Activated CD4-positive, CD25-positive, alpha-beta regulatory T cell treated with anti-CD3 and anti-CD28 coated beads, Interleukin-2, amount 50 U/mL, for 24 hours (primary cell): ENCODE measurements at places on chromosomes 11 and 22.

- peak; percentile 7 for ATAC-seq
Observed at GRCh38 chr11:119729581-119729927, 554 bp upstream of the NECTIN1 start.

DNA sequence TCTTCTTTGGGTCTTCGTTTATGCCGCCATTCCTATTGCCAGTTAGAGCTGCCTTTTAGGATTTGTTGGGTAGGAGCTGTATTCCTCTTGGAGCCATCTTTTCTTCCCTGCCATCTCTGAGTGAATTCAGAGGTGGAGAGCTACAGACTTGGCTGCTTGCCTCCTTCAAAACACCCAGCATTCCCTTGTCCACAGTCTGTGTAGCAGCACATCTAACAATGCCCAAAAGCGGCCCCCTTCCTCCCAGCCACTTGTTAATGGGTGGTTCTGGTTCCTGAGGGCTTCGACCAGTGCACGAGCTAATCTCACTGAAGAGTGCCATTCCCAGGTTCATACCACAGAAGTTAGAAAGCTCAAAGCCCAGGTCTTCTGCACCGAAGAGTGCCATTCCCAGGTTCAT is 37.7 kb downstream of the MARK2 start:
- no peak for ATAC-seq

GRCh38 chr22:20027966-20028854 is 7.3 kb downstream of the TANGO2 start:
- no peak for ATAC-seq

DNA sequence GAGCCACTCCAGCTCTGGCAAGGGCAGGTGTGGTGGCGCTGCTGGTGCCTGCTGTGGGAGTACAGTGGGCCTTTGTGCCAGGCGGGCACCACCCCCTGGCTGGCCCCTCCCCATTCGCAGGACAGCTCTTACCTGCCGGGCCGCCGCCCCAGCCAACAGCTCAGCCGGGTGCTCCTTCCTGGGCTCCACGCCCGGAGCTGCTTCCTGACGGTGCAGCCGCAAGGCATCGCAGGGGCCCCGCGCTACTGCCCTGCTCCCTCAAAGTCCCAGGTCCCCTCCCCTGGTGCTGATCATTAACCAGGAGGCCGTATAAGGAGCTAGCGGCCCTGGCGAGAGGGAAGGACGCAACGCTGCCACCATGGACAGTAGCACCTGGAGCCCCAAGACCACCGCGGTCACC is at the start of gene SLC5A1:
SLC5A1 (plus strand) TSS at position 338 of the 400 bp plus-strand sequence; CDS start at position 359, 21 bp downstream.
- ATAC-seq: no peak

DNA sequence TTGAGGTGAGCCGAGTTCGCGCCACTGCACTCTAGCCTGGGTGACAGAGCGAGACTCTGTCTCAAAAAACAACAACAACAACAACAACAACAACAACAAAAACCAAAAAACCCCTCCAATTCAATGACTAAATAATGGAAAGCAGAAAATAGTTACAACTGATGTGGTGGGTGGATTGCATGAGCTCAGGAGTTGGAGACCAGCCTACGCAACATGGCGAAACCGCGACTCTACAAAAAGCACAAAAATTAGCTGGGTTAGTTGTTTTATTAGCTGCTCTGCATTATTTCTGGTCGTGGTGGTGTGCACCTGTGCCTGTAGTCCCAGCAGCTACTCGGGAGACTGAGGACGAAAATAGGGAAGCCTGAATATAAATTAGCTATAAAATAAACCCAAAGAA is 2.6 kb upstream of the PATL1 start:
- no peak for ATAC-seq

GRCh38 chr11:73576185-73576614 is 21.7 kb downstream of the FAM168A start:
- ATAC-seq: no peak

GRCh38 chr11:76284161-76284560 is 77.9 kb upstream of the WNT11 start:
- no peak for ATAC-seq

- no peak for ATAC-seq
Observed at GRCh38 chr11:8315954-8316353, 52.3 kb upstream of the LMO1 start.

GRCh38 chr11:1694064-1694845 is 2.7 kb upstream of the KRTAP5-6 start:
- ATAC-seq: peak; percentile 78

- ATAC-seq: no peak
Observed at GRCh38 chr11:2673871-2674471, 25.8 kb downstream of the KCNQ1OT1 start.

GRCh38 chr11:6855971-6856541 is 6.8 kb upstream of the OR10A2 start:
- no peak for ATAC-seq

DNA sequence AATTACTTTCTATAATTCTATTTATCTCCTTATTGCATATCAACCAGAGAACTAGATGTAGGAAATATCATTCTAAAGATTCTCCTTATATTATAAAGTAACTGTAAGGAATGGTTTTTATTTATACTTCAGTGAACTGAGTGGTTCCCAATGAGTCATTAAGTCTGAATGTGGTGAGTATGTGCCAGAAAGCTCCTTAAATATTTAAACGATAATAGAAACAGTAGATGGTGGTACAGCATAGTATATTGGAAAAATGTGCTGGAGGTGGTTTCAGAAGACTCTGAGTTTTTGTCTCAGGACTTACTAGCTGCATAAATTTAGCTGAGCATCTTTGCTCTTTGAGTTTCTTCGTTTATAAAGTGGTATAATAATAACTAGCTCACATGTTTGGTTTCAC is 653.5 kb downstream of the FAM181B start:
- ATAC-seq: no peak

GRCh38 chr11:108468478-108468864 is 1.1 kb upstream of the C11orf65 start:
- no peak for ATAC-seq

- no peak for ATAC-seq
Observed at GRCh38 chr11:113895367-113896155, 9.0 kb upstream of the HTR3B start.

GRCh38 chr11:104142698-104143097 is 21.2 kb downstream of the PDGFD start:
- no peak for ATAC-seq

GRCh38 chr11:100855466-100856067 is 168.5 kb downstream of the ARHGAP42 start:
- ATAC-seq: no peak

- ATAC-seq: no peak
Observed at GRCh38 chr11:65323813-65324212, 9.1 kb downstream of the CDC42EP2 start.

GRCh38 chr11:113896156-113896879 is 8.3 kb upstream of the HTR3B start:
- ATAC-seq: no peak

DNA sequence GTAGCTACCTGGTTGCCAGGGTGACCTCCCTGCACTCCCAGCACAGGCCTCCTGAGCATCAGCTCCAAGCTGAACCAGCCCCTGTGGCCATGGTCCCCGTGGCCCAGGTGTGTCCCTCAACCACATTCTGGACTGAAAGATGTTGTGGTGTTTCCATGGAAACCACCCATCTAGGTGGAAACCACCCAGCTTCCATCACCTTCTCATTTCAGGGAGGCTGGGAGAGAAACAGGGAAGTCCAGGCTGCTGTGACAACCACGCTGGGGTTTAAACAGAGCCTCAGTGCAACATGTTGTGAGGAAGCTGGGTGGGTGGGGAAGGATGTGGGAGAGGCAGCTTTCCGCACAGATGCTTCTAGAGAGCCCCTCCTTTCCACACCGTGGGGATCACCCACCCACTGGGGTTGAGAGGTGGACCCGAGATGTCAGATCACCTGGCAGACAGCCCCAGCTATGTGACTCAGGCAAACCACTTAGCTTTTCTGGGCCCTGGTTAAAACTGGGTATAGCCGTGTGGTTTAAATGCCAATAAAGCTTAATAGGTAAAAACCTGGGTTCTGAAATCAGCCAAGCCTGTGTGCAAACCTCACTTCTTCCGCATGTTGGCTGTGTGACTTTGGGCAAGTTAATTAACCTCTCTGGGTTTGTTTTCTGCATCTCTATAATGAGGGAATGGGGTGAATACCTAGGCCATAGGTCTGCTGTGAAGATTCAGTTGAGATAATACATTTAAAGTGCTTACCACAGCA is 46.4 kb downstream of the CD82 start:
- ATAC-seq: peak; percentile 66

DNA sequence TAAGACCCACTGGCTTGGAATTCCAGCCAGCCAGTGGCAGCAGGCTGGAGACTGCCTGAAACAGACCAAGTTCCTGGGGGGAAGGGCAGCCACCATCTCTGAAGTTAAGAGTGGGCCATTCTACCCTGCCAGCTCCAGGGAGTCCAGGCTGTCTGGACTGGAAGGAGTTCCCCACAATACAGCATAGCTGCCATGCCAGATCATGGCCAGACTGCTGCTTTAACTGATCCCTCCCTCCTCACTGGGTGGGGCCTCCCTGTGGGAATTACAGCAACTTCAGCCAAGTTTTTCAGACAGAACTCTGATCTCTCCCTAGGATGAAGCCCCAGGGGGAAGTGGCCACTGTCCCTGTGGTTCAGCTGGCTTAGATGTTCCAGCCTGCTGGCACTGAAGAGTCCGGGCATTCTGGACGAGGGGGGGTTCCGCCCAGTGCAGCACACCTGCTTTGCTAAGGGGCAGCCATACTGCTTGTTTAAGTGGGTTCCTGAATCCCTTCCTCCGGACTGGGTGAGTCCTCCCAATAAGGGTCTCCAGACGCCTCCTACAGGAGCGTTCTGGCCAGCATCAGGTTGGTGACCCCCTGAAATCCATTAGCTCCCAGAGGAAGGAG is 455.4 kb downstream of the DLG2 start:
- ATAC-seq: no peak

GRCh38 chr22:35914665-35915476 is 113.8 kb downstream of the RBFOX2 start:
- no peak for ATAC-seq

- ATAC-seq: no peak
Observed at GRCh38 chr22:46966495-46966845, 204.0 kb downstream of the TBC1D22A start.

- no peak for ATAC-seq
Observed at GRCh38 chr11:34790620-34791019, 125.6 kb downstream of the APIP start.

GRCh38 chr11:125797641-125798040 is 9.7 kb downstream of the PATE3 start:
- ATAC-seq: no peak

DNA sequence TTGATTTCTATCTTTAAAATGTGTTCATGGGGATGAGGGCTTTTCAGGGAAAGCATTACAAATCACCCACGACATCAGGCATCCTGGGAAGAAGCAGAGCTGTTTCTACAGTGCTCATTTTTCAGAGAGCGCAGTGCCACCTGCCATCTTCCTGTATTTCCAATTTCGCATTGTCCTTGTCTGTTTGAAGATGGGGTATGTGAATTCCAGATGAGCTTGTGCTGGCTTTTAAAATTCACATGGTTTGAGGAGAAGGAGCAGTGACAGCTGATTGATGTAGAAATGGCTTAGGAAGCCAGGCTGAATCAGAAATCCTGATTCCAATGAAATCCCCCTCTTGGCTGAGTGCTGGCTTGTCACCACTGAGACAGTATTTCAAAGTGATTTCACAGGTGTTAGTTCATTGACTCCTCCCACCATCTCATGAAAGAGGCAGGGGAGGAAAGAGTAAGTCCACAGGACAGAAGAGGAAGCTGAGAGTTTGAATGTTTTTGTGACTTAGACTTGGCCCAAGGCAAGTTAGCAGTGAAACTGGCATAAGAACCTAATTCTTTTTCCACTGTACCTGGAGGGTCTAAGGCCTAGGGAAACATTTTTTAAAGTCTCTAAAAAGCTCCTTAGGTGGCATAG is 344.6 kb upstream of the C11orf87 start:
- no peak for ATAC-seq

DNA sequence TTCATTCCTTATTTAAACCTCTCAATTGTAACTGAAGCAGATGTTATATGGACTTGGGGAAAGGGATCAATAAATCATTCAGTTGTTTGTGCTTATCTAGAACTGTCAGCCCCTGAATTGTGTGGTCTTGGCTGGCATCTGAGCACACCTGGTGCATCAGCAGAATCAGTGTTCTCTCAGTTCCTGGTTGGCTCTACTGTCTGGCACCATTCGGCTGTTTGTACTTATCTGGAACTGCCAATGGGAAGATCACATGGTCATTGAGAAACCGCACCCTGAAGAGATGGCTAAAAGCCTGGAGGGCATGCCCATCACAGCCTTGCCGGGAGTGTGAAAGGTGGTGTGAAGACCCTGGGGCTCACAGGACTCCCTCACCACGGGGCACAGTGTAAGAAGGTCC is 37.1 kb upstream of the EHF start:
- ATAC-seq: no peak

DNA sequence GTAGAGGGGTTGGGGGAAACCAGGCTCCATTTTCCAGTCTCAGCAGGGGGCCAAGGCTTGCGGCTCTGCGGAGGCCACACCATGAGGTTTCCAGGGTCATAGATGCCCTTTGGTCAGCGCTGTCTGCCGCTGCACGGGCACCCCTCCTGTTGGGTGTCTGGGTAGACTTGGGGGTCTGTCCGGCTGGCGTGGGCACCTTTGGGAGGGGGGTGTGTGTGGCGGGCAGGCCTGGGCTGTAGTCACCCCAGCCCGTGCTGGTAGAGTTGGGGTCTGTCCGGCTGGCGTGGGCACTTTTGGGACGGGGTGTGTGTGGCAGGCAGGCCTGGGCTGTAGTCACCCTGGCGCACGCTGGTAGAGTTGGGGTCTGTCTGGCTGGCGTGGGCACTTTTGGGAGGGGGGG is 18.6 kb downstream of the LSP1 start:
- no peak for ATAC-seq

DNA sequence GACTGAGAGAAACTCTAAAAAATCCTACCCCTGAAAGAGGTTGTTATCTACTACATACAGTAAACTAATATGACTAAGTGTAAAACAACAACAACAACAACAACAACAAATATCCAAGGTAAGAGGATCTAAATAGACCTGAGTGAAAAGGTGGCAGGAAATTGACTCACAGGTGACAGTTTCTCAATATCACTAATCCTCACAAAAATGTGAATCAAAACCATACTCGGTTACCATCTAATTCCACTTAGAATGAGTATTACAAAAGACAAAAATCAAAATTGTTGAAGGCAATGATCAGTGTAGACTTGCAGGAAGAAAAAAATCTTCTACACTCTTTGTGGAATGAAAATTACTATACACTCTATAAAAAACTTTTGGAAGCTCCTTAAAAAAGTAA is 17.5 kb downstream of the RGL4 start:
- peak; percentile 56 for ATAC-seq

DNA sequence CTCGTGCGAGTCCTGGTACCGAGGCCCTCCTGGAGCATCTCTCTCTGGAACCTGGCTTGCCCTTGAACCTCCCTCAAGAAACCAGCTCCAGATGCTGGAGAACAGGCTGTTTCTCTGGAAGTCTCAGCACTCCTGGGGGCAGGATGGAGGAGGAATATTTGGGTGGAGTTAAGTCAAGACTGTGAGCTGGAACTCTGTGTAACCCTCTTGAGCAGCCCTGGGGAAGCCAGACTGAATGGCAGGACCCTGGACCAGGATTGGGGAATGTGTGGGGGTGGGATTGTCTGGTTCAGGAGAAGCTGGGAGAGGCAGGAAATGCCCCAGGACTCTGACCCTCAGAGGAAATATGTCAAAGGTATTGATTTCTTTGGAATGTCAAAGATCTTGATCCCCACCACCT is 7.7 kb downstream of the CREB3L1 start:
- ATAC-seq: no peak

- ATAC-seq: no peak
Observed at GRCh38 chr22:49756201-49756600, 71.5 kb downstream of the BRD1 start.
